ENCODE measurements at places on chromosomes 7 and 10.

DNA sequence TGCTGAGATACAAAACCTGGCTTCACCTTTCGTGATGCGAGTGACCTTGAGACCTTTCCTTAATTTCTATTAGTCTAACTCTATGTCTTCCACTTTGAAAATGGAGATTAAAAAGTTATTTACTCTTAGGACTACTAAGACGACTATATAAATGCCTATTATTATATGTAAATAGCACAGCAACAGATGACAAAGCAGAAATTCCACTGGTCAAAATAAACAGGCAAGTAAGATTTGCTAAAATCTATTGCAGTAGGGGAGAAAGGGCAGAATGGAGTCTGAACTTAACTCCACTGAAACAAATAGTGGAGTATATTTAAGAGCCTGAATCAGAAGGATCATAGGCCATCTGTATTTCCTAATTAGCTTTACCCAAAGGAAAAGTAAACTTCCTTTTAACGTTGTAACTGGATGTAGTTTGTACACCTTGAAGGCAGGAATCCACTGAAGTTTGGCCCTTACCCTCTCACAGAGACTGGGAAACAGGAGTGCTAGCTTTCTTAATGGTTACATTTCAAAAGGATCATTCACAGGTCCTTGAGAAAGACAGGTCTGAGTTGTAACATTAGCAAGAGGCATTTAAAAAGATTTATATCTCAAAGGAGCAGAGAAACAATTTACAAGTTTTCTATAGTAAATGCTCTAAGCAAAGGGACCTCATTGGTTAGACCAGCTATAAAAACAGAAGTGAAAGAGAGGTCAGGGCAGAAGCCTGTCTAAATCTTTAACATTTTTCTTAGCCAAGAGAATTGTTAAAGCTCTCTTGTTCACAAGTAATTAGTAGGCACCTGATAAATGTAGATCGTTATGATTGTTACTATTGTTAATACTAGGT is 332.5 kb downstream of the ZWINT start:
- DNase-seq = no peak
- no peaks in the 10 kb centered on the region for H3K4me1 ChIP-seq
- H3K27ac ChIP-seq = no peak overlapping the region
- H3K27me3 ChIP-seq = no peaks in the 10 kb centered on the region
- H3K4me3 ChIP-seq = no peak overlapping the region

DNA sequence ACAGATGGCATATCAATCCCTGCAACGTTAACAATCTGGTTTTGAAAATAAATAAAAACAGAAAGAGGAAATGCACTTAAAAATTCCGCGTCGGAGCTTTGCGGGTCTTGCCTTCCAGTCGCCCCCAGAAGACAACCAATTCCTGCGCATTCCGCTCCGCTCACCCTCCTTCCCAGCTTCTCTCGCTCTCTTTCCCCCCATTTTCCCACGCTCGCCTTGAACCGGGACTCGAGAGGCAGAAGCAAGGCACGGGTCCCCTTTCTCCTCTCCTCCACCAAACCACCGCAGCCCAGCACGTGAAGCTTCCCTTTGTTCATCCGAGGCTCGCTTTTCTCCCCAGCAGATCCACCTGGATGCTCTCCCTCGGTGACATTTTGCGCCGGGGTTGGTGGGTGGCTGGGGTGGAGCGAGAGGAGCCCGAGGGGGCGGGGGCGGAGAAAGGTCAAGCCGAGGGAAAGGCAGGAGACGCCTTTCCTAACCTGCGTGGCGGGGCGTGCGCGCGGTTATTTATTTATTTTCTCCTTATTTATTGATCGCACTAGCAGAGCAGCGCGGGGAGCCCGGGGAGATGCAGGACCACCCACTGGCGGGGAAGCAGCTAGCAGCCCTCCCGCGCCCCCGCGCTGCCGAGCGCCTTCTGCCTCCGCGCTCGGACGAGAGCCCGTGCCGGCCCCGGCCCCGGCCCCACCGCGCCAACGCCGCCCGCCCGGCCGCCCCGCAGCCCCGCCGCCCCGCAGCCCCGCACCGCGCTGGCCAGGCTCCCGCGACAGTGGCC is at the start of gene KCND2:
KCND2 (plus strand) TSS at position 475 of the 775 bp plus-strand sequence.
- H3K4me1 ChIP-seq = no peaks in the 10 kb centered on the region
- DNase-seq = no peak
- H3K27me3 ChIP-seq = peaks cover 11% of the 10 kb centered on the region
- no peak within 1 kb of the TSS for H3K27ac ChIP-seq
- H3K4me3 ChIP-seq = no peak within 1 kb of the TSS

- H3K4me3 ChIP-seq = no peak overlapping the region
- DNase-seq = no peak
- no peaks in the 10 kb centered on the region for H3K4me1 ChIP-seq
Measured at GRCh38 chr7:84617265-84618030, 422.9 kb upstream of the SEMA3A start.

DNA sequence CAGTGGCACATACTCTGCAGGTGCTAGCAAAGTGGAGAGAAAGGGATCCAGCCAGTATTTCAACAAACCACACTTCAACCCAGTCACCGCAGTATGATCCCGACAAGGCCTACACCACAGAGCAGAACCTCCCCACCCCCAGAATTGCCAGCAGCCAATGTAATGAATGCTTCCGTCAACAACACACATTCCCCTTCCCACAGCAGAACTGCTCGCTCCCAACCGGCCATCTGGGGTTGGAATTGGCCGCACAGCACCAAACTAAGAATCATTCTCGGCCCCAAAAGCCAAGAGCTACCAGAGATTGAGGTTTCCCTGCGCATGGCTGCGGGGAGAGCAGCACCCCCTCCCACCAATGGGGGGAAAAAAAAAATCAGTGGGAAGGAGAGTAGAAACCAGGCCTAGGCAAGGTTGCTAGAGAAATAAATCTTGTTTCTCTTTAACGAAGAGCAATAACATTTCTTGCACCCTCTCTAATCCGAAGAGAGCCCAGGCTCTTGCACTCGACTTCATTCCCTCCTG is 1.1 kb downstream of the WASL start:
- H3K36me3 ChIP-seq = peaks cover 3% of the 10 kb centered on the region
- no peak for DNase-seq
- no peaks in the 10 kb centered on the region for H3K27me3 ChIP-seq
- H3K4me3 ChIP-seq = peak overlapping the region; percentile 93
- H3K27ac ChIP-seq = peak overlapping the region; percentile 93

GRCh38 chr7:94170836-94171235 is 166.7 kb upstream of the BET1 start:
- peaks cover 4% of the 10 kb centered on the region for H3K27me3 ChIP-seq
- H3K36me3 ChIP-seq = no peaks in the 10 kb centered on the region
- DNase-seq = no peak
- no peaks in the 10 kb centered on the region for H3K4me1 ChIP-seq
- no peak overlapping the region for H3K27ac ChIP-seq

- H3K4me1 ChIP-seq = no peaks in the 10 kb centered on the region
- H3K27ac ChIP-seq = no peak overlapping the region
Measured at GRCh38 chr7:122970740-122971725, 24.5 kb downstream of the TAS2R16 start.

DNA sequence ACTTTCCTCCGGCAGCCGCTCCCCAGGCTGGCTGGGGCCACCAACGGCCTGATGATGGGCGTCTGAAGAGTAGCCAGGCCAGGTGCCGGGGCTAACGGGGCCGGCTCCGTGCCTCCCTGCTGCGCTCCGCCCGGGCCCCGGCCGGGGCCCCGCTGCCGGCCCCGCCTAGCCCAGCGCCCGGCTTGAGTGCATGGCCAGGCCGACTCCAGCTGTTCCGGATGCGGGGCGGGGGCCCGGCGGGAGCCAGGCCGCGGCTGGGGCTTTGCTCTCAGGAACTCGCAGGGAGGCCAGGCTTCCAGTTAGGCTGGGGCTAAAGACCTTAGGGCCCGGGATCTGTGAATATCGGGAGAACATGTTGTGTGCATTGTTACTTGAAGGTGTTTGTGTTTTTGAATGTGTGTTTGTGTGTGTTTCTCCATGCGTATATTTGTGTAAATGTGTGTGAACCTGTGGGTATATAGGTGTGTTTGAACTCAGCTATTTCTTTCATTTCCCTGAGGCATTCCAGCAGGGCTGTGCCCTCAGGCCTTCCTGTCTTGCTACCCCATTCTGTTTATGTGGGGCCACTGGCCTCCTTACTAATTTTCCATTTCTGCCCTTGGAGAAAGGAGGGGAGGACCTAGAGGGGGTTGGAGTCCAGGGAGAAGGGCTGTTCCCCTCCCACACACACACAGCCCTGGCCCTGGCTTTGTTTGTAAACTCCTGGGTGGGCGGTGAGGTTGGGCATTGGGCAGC is 1.1 kb upstream of the LBX1 start:
- DNase-seq = no peak
- H3K4me1 ChIP-seq = peaks cover 31% of the 10 kb centered on the region
- peaks cover 97% of the 10 kb centered on the region for H3K27me3 ChIP-seq
- no peaks in the 10 kb centered on the region for H3K36me3 ChIP-seq

GRCh38 chr10:34959786-34960185 is 130.4 kb downstream of the CUL2 start:
- no peaks in the 10 kb centered on the region for H3K4me1 ChIP-seq
- no peak overlapping the region for H3K4me3 ChIP-seq
- no peak overlapping the region for H3K27ac ChIP-seq
- DNase-seq = no peak

GRCh38 chr10:35216303-35216905 is 89.8 kb downstream of the CREM start:
- no peak for DNase-seq
- peak overlapping the region; percentile 52 for H3K4me3 ChIP-seq
- no peak overlapping the region for H3K27ac ChIP-seq
- H3K4me1 ChIP-seq = peaks cover 8% of the 10 kb centered on the region
- H3K36me3 ChIP-seq = no peaks in the 10 kb centered on the region

DNA sequence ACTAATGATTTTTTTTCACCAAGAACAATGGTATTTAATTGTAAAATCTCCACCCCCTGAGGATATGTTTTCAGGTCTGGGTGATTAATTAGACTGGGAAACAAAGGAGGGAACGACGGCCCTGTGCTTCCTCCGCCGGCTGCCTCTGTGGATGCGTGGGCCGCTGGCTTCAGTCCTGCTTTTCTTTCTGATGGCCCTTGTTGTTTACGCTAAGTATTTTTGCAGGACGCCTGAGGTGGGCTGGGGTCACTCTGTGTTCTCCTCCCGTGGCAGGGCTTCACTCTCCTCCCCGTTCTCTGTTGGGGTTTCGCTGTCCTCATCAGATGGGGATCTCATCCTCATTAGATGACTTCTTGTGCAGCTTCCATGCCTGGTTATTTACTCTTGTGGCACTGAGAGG is 5.2 kb upstream of the ACBD5 start:
- H3K4me1 ChIP-seq = peaks cover 19% of the 10 kb centered on the region
- H3K27ac ChIP-seq = no peak overlapping the region
- H3K4me3 ChIP-seq = no peak overlapping the region
- H3K27me3 ChIP-seq = no peaks in the 10 kb centered on the region

- H3K4me3 ChIP-seq = peak overlapping the region; percentile 58
- peaks cover 80% of the 10 kb centered on the region for H3K27me3 ChIP-seq
- H3K4me1 ChIP-seq = peaks cover 62% of the 10 kb centered on the region
- H3K36me3 ChIP-seq = peaks cover 8% of the 10 kb centered on the region
Measured at GRCh38 chr10:8044331-8044907, 10.1 kb upstream of the GATA3 start.

- no peak overlapping the region for H3K4me3 ChIP-seq
- no peak for DNase-seq
- no peaks in the 10 kb centered on the region for H3K27me3 ChIP-seq
- H3K27ac ChIP-seq = no peak overlapping the region
Measured at GRCh38 chr10:133292919-133293809, 15.5 kb downstream of the TUBGCP2 start.

- H3K27ac ChIP-seq = no peak overlapping the region
- peaks cover 14% of the 10 kb centered on the region for H3K36me3 ChIP-seq
- H3K4me3 ChIP-seq = no peak overlapping the region
- no peak for DNase-seq
- H3K27me3 ChIP-seq = no peaks in the 10 kb centered on the region
Measured at GRCh38 chr7:132906193-132906835, 175.6 kb downstream of the CHCHD3 start.

GRCh38 chr10:9470581-9470980 is 1416.1 kb downstream of the GATA3 start:
- no peak overlapping the region for H3K27ac ChIP-seq
- peaks cover 10% of the 10 kb centered on the region for H3K27me3 ChIP-seq
- H3K4me3 ChIP-seq = no peak overlapping the region
- H3K36me3 ChIP-seq = no peaks in the 10 kb centered on the region
- no peak for DNase-seq

- peaks cover 47% of the 10 kb centered on the region for H3K36me3 ChIP-seq
- DNase-seq = no peak
- H3K4me3 ChIP-seq = no peak overlapping the region
- H3K4me1 ChIP-seq = peaks cover 41% of the 10 kb centered on the region
Measured at GRCh38 chr10:17685233-17685840, 41.4 kb downstream of the STAM start.

DNA sequence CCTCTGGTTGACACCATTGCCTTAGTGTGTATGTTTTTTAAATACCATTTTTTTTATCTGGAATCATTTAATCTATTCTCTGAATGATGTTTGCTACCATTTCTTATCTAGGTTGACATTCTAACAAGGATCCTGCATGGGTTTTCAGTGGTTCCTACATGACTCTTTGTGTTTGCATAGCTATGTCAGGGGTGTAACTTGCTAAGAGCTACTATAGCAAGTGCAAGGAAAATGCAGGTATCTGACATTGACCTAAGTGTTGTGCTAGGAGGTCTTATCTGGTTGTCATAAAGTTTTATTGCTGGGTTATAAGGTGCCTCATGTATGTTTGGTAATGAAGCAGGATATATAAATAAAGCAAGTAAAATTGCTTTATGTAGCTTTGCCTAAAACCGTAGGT is 183.2 kb downstream of the PLXDC2 start:
- no peak overlapping the region for H3K4me3 ChIP-seq
- no peaks in the 10 kb centered on the region for H3K4me1 ChIP-seq
- H3K27me3 ChIP-seq = no peaks in the 10 kb centered on the region
- H3K27ac ChIP-seq = no peak overlapping the region
- no peak for DNase-seq
- H3K36me3 ChIP-seq = no peaks in the 10 kb centered on the region

GRCh38 chr10:123117644-123118417 is 17.9 kb upstream of the HMX3 start:
- H3K27me3 ChIP-seq = peaks cover 51% of the 10 kb centered on the region
- no peaks in the 10 kb centered on the region for H3K36me3 ChIP-seq
- H3K27ac ChIP-seq = no peak overlapping the region
- no peak for DNase-seq
- H3K4me1 ChIP-seq = no peaks in the 10 kb centered on the region
- H3K4me3 ChIP-seq = no peak overlapping the region

DNA sequence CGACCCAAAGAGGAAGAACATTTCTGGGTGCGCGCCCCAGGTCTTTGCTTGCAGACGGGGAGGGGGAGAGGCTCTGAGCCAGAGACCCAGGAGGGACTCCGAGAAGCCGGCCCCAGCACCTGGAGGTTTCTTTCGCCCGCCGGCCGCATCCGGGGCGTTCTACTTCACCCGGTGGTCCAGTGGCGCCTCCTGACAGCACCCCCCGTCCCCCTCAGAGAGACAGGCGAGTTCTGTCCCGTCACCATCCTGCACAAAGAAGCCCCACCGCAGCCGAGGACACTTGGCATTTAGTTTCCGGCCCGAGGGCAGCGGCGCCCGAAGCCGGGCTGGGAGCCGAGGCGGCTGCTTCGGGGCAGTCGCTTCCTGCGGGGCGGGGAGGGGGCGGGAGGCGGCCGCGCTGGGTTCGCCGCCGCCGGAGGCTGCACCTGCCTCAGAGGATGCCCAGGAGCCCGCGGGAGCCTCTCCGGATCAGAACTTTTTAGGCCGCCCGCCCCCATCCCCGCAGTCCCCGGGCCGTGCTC is at the start of gene TMEM178B:
TMEM178B (plus strand) TSS at position 424 of the 521 bp plus-strand sequence.
- H3K36me3 ChIP-seq = no peaks in the 10 kb centered on the region
- no peak for DNase-seq
- H3K27ac ChIP-seq = no peak within 1 kb of the TSS
- H3K4me3 ChIP-seq = peak within 1 kb of the TSS; percentile 84
- H3K27me3 ChIP-seq = peaks cover 30% of the 10 kb centered on the region

All from naive thymus-derived CD8-positive, alpha-beta T cell (primary cell).